ENCODE measurements at places on chromosomes 13 and 19.

DNA sequence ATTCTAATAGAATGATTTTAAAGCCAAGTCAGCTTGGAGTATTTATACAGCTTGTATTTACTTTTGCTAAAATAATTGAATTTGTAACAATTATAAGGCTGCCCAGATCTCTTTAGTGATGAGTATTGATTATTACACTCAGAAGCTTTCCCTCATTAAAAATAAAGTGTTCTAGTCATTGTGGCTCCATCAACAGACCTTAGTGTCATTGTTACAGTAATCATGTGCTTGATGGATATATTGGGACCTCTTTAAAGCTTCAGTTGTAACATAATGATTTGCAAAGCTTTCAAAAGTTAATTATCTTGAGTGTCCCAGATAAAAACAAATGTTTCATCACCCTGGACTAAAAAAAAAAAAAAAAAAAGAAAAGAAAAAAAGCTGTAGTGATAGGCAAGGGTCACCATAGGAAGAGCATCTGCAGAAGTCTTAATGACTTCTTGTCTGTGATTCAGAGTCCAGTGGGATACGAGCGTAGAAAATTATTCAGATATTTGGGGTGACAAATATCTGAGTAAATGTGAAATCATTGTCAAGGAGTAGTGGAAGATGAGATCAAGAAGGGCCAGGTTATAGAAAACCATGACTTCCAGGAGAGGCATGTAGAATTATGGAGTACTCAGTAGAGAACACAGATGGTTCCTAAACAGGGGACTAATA is 369.6 kb downstream of the DCT start:
- no peak for DNase-seq

GRCh38 chr13:110415669-110416068 is 108.6 kb downstream of the COL4A2 start:
- peak; percentile 35 for DNase-seq

DNA sequence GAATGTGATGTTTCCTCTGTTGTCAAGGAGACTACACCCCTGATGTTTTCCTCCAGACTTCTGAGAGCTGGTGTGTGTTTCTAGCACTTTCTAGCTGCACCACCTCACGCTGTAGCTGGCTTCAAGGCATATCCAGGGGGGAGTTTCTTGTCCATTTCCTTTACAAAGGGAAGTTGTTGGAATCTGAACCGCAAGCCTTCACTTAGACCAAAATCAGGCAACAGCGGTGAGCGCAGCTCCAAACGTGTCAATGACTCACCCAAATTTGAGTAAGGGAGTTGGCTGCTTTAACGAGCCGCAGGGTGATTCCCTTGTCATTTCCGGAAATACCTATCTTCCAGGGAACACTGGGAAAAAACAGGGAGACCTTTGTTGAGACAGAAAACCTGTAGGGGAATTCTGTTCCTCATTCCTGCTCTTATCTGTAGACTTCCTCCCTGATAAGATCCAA is 2.5 kb downstream of the LDLR start:
- no peak for DNase-seq

GRCh38 chr13:80359778-80360452 is 19.0 kb upstream of the SPRY2 start:
- no peak for DNase-seq

- no peak for DNase-seq
Observed at GRCh38 chr13:46683676-46684260, 113.2 kb downstream of the ESD start.

DNA sequence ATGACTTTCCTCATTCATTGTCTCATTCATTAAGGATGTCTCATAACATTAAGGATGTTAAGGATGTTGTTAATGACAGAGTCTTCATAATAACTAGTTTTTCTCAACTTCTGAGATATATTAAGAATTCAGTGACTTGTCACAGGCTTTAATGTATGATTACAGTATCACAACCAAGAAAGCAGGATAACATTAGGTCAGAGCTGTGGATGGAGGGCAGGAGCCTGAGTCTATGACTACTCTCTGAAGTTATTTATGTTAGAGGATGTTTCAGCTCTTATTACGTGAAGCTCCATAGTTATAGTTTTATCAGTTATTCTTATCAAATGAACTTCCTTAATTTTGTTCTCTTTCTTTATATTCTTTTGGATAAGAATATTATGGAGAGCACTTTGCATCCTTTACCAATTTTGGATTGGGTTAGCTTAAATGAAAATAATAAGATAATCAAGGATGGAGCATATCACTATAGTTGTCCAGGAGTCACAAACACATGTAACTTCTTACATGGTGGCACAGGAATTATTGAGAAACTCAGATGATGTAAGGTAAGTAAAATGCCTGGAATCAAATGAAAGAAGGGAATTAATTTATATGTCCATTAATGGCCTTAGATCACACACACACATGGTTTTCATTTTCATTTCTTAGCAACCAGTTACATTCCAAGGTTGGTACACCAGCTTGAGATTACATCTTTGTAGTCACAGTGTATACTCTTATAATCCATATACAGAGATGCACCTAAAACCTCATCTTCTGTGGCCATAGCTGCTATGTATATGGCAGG is 57.0 kb downstream of the SLC10A2 start:
- DNase-seq: no peak

GRCh38 chr19:18289471-18290301 is 8.3 kb upstream of the JUND start:
- DNase-seq: no peak

DNA sequence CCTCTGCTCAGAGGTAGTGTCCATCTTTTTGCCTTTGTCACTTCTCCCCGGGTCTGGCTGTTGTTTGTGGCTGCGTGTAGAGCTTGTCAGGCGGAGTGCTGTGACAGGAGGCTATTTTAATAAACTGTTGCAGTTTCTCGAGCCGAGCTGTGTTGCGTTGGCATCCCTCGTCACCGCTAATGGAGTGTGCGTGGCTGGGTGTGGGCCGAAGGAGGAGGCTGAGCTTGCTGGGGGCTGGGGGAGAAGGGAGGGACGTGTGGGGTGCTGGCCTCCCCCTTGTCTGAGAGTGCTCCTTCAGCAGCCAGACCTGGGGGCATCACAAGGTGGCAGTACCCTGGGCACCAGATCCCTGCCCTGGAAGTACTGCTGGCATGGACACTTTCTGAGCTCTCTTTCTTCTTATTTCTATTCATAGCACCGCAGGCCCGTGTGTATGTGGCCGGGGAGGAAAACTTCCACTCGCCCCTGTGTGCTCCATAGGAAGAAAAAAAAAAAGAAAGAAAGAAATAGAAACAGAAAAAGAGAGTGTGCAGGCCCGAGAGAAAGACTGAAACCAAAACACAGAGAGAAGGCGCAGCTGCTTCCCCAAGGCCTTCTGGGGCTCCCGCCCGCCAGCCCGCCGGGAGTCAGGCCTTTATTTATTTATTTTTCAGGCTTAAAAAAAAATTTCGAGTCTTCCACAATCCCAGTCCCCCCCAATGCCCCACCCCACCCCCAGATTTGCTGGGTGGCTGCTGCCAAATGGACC is 27.0 kb downstream of the NFIX start:
- DNase-seq: no peak

DNA sequence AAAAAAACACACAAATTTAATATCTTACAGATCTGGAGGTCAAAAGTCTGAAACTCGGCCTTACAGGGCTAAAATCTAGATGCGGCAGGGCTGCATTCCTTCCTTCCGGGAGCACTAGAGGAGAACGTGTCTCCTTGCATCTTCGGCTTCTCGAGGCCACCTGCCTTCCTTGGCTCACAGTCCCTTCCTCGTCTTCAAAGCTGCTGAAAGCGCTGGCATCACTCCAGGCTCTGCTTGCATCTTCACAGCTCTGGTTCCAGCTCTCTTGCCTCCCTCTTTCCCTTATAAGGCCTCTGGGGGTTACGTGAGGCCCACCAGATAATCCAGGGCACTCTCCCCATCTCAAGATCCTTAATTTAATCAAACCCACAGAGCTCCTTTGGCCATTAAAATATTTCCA is 10.5 kb downstream of the XRCC1 start:
- no peak for DNase-seq

DNA sequence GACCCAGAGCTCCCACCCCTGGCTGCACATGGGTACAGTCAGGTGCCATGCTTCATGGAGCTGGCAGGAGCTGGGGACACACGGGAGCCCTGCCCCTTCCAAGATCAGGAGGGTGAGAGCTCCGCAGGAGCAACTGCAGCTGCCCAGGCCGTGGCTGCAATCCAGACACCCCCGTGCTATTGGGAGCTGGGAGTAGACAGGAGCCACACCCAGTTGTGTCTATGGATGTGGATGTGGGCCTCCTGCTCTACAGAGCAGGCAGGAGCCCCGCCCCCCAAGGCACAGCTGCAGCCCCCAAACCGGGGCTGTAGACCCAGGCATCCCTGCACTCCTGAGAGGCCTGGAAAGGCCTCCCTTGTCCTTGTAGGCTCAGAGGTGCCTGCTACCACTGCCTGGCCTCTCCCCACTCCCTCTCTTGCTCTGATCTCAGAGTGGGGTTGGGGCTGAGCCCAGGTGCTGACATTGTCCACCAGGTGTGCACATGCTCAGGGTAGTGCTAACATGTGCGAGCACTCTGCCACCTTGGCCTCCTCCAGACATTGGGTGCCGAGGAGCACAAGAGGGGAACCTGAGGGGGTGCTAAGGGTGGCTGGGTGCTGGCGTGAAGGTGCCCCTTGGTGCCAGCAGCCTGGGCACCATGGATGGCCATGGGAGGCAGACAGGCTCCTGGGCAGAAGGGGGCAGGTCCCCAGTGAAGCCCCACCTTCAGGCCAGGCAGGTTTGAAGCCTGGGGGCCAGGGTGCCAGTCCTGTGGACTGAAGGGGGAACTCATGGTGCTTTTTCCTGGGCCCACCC is 8.0 kb upstream of the BAX start:
- no peak for DNase-seq

DNA sequence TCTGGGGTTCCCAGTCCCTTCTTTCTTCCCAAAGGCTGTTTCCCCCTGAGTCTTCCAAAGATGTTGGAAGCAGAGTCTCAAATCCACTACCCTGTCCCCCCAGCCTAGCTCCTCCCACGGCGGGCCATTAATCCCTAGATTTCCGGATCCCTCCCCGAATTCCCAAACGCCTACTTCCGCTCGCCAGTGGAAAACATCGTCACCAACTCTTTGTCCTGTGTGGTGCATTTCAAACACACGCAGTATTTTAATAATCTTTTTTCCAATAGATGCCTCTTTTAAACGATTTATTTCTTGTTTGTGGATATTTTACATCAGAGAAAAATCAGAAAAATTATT is 610 bp downstream of the ZNF791 start:
- peak; percentile 29 for DNase-seq

DNA sequence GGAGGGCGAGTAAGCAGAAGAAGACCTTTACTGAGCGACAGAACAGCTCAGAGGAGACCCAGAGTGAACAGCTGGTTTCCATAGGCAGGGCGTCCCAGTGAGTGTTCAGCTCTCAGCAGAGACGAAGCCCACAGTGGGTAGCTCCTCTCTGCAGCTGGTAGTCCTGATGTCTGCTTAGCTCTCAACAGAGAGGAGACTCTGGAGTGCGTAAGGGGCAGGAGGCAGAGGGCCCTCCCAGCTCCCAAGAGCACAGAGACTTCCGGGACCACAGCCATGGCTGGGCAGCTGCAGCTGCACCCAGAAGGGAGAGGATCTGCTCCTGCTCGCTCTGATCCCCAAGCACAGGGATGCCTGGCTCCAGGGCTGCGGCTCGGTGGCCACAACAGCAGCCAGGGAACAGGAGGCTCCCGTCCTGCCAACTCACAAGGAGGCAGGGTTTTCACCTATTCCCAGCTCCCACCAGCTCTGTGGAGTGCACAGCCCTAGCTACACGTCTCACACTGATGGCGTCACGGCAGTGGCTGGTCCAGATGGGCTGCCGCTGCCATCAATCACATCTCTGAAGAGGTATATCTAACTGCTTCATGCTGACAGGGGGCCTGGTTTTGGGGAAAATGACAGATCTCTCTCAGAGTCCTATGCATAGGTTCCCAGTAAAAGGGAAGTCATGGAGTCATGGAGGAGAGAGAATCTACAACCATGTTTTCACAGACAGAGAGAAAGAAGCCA is 2660.1 kb upstream of the PCDH20 start:
- DNase-seq: no peak

- no peak for DNase-seq
Observed at GRCh38 chr13:106423530-106423929, 111.9 kb downstream of the EFNB2 start.

GRCh38 chr19:41431426-41432386 is 4.5 kb upstream of the B3GNT8 start:
- DNase-seq: peak; percentile 50

DNA sequence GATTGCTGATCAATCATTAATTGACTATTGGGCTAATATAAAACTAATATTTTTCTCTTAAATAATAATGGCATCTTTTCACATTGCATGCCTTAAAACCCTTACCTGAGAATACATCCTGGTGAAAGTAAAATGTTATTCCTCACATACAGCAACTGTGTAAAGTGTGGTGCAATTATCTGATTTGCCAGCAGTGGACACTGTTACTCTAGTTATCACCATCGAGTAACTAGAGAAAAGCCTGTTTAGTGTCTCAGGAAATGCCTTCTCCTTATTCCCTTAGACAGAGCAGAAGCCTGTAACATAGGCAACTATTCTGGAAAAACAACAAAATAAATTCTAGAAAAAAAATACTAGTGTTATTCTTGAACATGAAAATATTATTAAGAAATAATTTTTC is 459.8 kb downstream of the FGF14 start:
- DNase-seq: no peak

- no peak for DNase-seq
Observed at GRCh38 chr13:102902789-102903347, 57.0 kb downstream of the ERCC5 start.

DNA sequence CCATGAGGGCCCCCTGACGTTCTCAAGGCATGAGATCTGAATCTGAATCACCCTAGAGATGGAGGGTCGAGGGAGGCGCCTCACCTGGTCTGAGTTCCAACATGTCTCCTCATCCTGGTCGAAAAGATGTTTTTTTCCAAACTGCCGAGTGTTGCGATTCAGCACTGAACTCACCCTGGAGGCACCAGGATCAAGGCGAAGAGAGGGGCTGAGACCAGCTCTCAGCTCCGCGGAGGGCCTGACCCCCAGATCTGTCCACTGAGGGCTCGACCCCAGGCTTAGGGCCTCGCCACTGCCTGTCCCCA is 555 bp downstream of the NR2C2AP start:
- DNase-seq: no peak

- no peak for DNase-seq
Observed at GRCh38 chr13:37934339-37935191, 65.0 kb upstream of the TRPC4 start.

- DNase-seq: no peak
Observed at GRCh38 chr13:39870197-39870747, 214.8 kb downstream of the COG6 start.

DNA sequence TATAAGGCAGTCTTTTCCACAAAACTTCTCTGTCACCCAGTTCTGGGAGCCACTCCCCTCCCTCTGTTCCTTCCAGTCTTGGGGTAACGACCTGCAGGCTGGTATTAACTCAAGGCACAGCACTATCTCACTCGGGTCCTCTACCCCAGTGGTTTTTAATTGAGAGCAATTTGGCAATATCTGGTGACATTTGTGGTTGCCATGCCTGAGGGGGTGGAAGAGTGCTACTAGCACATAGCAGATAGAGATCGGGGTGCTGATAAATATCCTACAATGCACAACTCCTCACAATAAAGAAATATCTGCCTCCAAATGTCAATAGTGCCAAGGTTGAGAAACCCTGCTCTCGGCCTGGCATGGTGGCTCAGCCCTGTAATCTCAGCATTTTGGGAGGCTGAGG is 117.7 kb upstream of the ABCC4 start:
- no peak for DNase-seq

Measured in 8988T (cell line).